Activated CD4-positive, alpha-beta T cell treated with anti-CD3 and anti-CD28 coated beads, Interleukin-2, amount 50 U/mL, for 24 hours (primary cell): ENCODE measurements at places on chromosomes 2 and 18.

DNA sequence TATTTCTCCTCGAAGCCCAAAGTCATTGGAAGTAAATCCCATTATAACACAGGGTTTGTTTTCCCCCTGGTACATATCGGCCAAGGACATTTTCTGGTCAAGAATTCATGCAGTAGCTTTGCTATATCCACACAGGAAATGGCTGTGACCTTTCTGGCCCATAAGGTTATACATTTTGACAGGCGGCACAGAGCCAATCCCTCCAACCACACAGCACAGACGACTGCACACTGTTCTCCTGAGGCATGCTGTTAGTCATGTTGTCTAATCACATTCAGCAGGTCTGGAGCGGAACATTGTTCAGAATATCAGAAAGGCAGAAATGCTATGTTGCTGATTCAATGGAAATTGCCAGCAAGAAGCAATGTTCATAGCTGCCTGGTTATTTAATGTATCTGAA is 742.3 kb upstream of the SLC8A1 start:
- no peak for DNase-seq

- DNase-seq, result no peak
Measured at GRCh38 chr2:191831410-191831994, 15.4 kb downstream of the CAVIN2 start.

DNA sequence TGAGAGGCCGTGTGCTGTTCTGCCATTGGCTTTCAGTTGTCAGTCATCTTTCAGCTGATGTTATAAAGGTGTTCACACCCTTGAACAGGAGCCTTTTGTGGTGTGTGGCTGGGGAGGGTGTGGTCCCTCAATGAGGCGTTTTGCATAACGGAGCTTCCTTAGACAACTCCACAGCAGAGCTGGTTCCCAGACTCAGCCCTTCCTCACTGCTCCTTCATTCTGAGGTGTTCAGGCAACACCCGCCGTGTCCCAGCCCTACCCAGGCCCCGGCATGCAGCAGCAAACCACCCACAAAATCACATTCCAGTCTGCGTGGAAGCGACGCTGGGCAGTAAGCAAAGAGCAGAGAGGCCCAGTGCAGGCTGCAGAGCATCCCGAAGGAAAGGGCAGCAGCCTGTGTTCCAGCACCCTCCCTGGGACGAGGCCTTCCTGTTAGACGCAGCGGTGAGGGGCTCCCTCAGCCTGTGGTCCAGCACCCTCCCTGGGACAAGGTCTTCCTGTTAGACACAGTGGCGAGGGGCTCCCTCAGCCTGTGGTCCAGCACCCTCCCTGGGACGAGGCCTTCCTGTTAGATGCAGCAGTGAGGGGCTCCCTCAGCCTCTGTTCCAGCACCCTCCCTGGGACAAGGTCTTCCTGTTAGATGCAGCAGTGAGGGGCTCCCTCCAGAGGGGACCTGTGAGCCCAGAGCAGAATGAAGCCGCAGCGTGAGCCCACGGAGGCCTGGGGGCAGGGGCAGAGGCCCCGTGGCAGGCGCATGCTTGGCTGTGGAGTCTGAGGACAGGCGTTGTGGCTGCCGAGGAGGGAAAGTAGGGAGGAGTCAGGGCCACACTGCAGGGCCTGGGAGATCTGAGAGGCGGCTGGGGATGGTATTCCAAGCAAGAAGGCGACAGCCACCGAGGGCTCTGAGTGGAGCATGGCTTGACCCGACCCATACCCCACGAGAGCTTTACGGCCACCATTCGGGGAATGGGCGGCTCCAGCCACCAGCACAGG is 201.8 kb upstream of the HDAC4 start:
- no peak for DNase-seq

DNA sequence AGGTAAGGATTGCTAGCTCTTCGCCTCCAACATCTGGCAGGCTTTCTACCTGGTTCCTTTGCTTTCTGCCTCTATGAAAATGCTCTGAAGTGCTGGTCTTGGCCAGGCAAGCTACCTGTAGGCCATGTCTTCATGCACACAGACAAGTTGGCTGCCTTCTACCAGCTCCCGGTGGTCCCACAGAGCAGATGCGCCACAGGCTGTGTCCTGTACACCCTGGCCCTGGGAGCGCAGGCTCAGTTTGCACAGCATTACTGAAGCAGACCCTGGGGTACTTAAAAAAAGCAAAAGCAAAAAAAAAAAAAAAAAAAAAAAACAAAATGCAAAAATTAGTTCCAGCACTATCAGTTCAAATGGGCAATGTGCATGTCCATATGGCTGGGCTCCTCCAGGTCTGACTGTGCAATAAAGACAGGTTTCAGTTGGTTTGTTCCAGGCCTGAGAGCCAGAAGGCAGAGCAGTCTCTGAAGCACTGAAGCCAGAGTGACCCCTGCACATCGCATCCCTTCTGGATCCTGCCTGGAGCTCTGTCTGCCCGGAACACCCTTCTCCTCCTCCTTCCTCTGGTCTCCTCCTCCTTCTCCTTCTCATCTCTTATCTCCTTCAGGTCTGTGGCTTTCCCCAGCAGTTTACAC is 288.0 kb upstream of the REV1 start:
- no peak for DNase-seq

DNA sequence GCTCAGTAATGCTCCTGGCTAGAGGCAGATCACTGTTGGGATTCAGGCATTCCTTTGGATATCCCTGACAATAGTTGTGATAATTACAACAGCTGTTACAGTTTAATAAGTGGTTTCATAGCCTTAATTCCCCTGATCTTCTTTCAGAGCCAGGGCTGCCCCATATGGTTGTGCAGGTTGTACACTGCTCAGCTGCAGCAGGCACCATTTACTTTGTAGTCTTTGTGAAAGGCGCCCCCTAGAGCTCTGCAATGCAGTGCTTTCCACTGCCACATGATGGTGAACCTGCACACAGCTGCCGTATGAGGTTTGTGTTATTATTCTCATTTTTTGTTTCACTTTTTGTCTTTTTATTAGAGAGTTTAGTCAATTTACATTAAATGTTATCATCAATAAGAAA is 239.1 kb downstream of the KCNS3 start:
- no peak for DNase-seq

DNA sequence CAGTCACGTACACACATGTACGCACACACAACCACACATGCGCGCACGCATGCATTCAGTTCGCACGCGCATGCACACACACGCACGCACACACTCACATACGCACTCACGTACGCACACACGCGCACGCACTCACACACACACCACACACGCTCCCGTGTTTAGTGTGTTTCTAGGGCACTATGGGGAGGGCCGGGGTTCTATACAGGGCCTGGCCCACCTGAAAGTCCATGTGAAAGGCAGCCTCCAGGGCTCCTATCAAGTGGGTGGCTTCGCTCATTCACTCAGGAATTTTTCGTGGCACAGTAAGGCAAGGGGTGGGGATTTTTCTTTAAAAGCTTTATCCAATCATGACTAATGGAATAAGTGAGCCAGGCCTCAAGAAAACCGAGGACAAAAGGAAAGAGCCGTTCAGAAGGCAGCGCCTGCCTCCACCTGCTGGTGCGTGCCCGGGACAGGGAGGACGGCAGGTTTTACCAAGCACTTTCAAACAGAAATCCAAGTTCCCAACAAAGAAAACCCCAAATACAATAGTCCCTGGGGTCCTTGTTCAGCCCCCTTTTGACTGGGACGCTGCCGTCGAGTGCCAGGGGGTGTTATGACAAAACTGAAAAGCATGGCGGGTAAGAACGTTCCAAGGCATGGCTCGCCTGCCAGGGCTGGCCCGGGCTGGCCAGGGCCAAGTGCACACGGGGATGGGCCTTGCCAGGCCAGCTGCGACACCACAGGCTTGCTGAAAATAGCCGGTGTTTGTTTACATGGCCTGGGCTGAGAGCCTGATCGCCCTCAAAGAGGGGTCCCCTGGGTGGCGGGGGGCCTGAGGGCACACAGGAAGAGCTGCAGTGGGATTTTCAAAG is 110.0 kb downstream of the HDAC4 start:
- DNase-seq, result no peak

DNA sequence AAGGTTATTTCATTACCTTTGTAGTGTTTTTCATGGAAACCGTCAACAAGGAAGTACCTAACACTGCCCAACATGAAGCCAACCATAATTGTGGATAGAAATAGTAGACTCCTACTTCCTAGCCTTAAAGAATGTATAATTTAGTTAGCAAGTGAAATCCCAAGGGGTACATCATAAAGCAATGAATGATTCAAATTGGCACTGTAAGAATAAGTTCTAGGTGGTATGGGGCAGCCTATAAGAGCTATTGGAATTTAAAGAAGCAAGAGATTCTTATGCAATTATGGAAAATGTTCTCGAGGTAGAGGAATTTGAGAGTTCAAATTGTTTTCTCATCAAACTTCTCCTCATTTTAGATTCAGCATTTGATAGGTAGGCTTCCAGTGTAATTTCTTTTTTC is 157.9 kb downstream of the FMNL2 start:
- DNase-seq, result no peak

DNA sequence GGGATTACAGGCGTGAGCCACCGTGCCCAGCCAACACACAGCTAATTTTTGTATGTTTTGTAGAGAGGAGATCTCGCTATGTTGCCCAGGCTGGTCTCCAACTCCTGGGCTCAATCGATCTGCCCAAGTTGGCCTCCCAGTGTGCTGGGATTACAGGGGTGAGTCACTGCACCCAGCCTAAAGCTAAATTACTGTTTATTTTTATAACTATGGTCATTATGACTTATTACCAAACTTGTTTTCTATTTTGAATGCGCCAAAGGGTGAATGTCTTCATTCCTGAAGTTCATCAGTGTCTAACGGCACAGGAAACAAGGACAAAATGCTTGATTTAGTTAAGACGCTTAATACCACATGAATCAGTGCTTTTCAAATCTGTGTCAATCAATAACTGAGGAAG is 38.9 kb upstream of the GREB1L start:
- DNase-seq, result no peak

DNA sequence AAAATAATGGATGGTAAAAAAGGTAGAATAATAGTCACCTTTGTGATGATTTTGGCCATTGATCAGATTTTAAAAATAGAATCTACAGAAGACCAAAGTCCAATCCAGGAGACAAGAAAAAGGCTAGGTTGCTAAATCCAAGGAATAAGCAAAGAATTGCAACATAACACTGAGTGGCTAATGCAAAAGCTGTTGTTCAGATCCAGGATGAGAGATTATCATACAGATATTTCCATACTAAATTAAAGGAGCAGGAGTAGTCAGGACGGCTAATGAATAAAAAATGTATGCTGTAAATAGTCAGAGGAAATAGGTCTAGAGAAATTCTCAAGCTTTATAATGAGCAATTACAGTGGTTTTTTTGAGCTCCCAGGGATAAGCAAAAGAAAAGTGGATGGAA is 745.9 kb upstream of the ACVR2A start:
- no peak for DNase-seq

- DNase-seq, result no peak
Measured at GRCh38 chr2:205011031-205011430, 465.8 kb downstream of the PARD3B start.

DNA sequence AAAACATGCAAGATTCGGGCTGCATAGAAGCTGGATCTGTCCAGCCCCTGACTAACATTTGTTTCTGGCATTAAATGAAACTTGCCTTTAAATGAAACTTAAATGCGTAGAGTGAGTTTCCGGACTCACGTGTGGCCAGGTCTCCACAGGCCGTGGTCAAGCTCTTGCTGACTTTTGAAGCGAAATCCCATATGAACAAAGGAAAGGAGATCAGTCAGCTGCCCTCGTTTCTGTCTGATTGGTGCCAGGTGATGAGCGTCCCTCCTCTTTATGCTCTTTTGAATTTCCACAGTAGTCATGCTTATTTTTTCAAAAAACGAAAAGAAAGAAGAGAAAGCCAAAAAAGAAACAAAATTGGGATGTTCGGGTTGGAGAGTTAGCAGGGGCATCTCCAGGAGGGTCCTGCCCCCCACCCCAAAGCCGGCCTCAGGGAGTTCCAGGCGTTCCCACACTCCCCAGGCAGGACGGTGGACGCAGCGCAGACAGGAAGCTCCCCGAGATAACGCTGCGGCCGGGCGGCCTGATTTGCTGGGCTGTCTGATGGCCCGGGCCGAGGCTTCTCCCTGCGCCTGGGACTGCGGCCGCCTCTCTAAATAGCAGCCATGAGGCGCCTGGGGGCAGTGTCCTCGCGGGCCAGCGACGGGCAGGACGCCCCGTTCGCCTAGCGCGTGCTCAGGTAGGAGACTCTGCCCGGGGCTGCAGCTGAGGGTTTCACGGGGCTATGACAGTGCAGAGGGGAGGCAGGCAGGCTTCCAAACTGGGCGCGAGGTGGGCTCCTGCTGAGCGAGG is at the start of gene COLEC11:
TSS of gene COLEC11 (plus strand) at position 620 of the 789 bp plus-strand sequence. CDS start 9,229 bp downstream, outside the sequence.
- no peak for DNase-seq

- no peak for DNase-seq
Measured at GRCh38 chr2:228245601-228246000, 64.1 kb upstream of the SPHKAP start.

- no peak for DNase-seq
Measured at GRCh38 chr2:128245813-128246212, 72.9 kb downstream of the HS6ST1 start.

DNA sequence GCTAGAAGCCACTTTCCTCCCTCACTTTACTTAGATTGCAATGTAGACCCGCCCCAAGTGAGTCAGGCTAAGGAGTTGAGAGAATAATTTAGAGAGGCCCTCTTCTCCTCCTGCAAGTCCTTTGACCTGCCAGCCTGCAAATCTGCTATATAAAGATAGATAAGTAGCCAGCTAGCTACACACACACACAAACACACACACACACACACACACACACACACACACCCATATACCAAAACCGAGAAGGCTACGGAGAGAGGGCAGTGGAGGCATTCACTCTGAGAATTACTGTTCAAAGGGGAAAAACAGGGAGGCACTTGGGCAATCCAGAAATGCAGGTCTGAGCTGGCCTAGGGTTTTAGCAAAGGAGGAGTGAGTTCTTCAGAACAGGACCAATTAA is 23.0 kb upstream of the SMAD7 start:
- DNase-seq, result no peak

DNA sequence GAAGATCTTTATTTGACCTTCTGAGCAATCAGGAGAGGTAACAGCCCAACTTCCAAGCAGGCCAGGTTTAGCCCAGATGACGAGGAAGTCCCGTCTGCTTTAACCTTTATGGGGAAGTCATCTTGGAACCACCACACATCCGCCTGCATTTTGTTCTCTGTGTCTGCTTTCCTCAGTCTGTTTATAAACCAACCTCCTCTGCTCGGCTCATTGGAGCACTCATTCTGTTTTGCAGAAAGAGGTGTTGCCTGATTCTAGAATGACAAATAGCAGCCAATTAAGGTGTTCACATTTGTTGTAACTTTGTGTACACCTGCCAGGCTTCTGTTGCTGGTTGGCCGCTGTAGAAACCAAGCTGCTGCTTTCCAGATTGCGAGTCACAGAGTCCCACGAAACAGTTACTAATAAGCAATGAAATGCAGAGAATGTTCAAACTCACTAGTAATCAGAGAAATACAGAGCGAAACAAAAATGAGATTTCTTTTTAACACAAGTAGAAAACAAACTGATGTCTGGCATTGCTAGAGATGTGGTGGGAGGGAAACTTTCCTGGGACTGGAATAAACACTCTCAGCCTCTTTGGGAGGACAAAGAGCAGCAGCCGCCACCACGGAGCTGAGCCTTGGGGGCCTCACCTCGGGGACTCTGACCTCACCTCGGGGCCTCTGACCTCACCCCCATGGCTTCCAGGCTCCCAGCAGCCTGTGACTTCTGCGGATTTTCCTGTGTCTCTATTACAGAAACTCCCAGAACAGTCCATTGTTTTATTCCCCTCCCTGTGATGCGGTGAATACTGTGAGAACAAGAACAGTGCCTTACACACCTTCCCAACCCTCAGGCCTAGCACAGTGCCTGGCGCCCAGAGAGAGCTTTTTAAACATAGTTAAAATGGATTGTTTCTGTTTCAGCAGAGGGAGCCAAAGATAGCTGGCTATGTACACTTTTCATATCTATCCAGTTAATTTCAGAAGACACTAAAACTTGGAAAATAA is 64.0 kb downstream of the MBP start:
- DNase-seq, result no peak
